ENCODE measurements at places on chromosomes 2 and 18.

GRCh38 chr2:133431289-133431688 lies 137.0 kb downstream of the NCKAP5 start:
- no peak for DNase-seq

- DNase-seq: no peak
Observed at GRCh38 chr18:79540161-79540903, 139.3 kb upstream of the CTDP1 start.

GRCh38 chr2:221844212-221845020 lies 272.3 kb upstream of the EPHA4 start:
- no peak for DNase-seq

DNA sequence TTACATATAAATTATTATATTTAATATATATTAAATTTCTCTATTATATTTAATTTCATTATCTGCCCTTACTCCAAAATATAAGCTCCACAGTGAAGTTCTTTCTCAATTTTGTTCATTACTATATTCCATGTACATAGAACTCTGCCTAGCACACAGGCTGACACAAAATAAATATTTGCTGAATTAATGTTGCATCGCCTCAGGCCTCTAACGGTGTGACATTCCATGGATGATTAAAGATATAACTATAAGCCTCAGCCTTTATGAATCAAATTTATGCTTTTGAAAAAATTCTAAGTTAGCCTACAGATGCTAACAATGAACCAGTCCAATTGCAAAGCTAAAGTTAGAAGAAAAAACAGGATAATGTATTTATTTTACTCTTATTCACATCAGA lies 1337.2 kb upstream of the NRXN1 start:
- no peak for DNase-seq

GRCh38 chr2:3041246-3041645 lies 336.4 kb downstream of the EIPR1 start:
- no peak for DNase-seq

DNA sequence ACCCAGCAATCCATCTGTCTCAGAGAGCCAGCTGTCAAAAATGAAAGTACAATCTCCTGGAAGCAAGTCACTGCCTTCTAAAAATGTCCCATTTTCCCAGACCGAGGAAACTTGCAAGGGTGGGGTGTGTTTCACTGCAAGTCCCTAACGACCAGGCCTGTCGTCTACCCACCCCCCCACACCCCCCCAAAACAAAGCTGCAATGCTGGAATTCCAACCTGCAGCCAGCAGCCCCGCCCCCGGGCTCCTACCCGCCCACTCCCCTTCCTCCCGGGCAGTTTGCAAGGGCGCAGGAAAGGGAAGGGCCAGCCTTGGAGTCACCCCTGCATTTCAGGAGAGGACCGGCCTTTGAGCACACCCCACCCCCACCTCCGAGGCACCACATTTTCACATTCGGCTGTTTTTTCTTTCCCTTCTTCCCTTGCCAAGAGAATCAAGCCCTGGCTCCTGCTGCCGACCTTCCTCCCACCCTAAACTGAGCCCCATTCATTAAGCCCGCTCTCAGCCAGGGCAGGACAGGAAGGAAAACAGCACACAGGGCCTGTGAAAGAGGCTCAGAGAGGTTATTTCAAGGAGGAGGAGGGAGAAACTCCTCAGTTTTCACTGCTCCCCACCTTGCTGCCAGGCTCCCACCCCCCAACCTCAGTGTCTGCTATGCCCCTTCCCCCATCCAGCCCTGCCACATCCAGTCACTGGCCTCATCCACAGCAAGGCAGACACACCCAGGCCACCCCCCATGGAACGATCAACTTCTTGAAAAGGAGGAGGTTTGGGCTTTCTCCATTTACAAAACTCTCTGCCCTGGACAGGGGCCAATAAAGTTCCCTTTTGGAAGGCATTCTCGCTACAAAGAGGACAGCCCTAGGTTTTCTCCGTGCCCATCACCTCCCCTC lies 11.3 kb downstream of the SMAD7 start:
- no peak for DNase-seq

DNA sequence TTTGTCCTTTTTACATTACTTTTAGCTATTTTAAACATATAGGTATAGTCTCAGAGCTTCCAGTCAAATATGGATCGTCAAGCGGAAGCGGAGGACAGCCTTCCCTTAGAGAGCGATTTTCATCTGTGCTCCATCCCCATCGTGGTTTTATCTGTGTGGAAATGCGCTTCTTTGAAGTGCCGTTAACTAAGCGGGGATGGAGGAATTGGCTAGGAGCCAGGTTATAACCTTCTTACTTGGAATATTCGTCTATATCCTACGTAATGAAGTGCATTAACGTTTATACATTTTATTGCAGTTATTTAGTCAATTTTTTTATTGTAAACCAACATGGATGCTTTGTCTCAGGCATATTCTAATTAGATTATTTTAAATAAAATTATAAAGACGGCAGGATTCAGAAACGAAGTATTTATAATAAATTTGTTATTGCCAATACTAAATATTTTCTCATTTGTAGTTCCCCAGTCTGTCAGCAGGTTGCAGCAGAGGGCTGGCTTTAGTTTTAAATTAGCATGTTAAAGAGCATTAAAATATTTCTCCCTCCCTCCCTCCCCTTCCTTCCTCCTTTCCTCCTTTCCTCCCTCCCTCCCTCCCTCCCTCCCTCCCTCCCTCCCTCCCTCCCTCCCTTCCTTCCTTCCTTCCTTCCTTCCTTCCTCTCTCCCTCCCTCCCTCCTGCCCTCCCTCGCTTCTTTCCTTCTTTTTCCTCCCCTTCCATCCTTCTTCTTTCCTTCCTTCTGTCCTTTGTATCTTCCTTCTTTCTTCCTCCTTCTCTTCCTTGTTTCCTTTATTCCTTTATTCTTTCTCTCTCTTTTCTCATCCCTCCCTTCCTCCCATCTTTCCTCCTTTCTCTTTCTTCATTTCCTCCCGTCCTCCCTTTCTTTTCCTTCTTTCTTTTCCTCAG lies 80.6 kb upstream of the DOCK10 start:
- DNase-seq: no peak

DNA sequence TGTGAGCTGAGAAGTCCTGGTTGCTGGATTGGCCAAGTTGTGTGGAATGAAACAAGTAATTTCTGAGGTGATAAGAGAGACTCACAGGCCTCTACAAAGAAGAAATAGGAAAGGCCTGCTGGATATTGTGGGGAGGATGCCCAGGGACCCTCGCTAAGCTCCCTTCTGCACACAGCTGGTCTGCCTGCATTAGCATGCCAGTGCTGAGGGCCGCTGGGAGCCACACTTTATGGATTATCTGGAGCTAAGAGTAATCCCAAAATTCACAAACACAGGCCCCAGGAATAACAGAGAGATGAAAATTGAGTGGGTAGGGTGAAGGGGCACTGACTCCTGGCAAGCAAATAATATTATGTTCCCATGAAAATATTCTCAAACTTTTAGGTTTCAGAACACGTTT lies 114.9 kb upstream of the SIX3 start:
- no peak for DNase-seq

- no peak for DNase-seq
Observed at GRCh38 chr18:31647127-31647753, 37.1 kb downstream of the B4GALT6 start.

DNA sequence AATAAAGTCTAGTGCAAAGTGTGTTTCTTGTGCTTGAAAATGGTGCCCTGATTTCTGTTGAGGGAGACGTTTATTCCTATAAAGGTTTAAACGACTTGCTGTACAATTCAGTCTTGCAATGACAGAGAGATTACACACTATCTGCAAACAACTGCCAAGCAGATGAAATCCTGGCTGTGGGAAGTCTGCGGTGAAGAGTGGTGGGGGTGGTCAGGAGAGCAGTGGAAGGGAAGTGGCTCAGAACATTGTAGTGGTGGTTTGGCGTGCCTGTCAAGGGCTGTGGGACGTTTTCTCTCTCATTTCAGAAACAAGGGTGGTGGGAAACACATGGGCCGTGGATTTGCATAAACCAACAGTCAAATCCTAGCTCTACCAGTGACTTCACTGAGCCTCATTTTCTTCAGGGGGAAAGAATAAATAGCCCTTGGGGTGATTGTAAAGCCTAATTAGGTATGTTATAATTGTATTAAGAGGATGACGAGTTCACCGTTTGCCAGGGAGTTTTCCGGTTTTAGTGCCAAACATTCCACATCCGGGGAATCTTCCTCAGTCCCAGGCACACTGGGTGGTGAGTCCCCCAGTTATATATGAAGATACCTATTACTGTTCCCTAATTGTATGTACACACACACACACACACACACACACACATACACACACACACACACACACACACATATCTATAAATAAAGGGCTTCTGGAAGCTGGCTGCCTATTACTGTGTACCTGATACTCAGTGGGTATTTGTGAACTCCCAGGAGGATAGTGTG lies 115.0 kb downstream of the SPTBN1 start:
- DNase-seq: no peak

DNA sequence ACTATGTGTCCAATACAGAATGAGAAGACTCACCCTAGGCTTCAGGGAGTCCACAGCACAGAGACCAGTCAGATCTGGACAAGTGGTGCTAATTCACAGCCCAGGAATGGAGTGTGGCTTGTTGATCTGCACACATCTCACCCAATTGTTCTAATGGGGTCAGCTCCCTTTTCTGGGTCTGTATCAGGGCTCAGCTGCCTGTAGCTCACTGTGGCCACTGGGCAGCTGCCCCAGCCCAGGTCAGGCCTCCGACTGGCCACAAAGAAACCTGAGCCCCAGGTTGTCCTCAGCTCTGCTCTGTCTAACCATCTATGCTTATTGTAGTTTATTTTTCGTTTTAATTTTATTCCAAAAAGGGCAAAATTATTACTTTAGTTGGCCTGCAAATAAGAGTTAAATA lies 202.3 kb upstream of the RAB6C start:
- DNase-seq: no peak

- DNase-seq: no peak
Observed at GRCh38 chr2:173241643-173242042, 113.0 kb upstream of the CDCA7 start.

GRCh38 chr18:59833785-59834184 lies 66.0 kb upstream of the PMAIP1 start:
- no peak for DNase-seq

DNA sequence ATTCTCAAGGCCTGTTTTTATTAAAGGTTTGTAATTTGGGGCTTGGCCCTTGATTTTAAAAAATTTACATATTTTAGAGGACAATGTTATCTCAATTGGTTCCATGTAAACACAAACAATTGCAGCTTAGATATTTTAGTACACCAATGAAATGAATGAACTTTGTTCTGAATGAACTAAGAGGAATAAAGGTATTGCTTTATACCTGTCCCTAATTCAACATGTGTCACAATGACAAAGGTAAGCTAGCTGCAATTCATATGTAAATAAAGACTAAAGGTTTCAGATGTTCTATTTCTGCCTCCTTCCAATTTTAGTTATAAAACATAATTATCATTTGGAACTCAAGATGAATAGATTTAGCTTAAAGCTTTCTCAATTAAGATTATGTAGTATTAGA lies 11.4 kb downstream of the HOXD1 start:
- DNase-seq: no peak

DNA sequence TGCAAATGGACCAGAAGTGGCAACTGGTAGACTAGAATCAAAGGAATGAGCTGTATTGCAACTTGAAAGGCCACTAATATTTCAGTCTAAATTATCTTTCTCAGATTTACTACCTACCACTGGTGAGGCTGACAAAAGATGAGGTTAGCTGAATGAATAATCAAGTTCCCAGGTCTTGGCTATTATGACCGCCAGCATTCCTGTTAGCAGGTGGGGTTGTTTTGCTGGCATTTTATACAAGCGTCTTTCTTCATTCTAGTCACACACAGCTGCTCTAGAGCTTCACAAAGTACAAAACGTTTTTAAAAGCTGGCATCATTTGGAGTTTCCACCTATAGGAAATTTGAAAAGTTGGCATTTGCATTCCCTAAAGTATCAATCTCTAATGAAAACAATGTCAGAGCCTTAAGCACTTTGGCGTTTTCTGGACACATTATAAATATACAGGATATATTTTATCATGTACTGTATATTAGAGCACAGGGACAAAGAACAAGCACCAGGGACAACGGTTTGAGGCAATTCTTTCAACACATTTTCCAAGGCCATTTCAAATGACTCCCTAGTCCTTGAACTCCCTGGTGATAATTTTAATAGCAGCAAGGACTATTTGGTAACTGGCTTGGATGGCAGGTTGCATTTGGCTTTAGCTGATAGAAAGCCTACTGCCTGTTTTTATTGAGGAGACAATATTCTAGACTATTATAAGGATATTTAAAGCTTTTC lies 410.2 kb upstream of the CHST9 start:
- DNase-seq: no peak

DNA sequence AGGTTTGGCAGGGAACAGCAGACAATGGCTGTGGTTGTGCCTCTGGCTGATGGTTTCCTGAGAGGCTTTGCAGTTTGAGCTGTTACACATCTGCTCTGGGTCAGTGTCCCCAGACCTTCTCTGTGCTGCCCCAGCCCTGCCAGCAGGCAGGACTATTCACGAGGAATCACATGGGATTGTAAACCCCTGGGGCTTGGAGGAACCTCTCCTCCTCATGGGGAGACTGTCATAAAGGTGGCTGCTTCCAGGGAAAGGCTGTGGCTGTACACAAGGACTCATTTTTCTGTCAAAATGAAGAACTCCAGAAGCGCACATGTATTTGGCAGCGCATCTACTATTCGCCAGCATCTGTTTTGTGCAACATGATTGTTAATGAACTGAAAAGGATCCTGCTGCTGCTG lies 142.6 kb upstream of the CYP1B1 start:
- DNase-seq: no peak

GRCh38 chr2:75064691-75065396 lies 106.4 kb downstream of the POLE4 start:
- DNase-seq: no peak

DNA sequence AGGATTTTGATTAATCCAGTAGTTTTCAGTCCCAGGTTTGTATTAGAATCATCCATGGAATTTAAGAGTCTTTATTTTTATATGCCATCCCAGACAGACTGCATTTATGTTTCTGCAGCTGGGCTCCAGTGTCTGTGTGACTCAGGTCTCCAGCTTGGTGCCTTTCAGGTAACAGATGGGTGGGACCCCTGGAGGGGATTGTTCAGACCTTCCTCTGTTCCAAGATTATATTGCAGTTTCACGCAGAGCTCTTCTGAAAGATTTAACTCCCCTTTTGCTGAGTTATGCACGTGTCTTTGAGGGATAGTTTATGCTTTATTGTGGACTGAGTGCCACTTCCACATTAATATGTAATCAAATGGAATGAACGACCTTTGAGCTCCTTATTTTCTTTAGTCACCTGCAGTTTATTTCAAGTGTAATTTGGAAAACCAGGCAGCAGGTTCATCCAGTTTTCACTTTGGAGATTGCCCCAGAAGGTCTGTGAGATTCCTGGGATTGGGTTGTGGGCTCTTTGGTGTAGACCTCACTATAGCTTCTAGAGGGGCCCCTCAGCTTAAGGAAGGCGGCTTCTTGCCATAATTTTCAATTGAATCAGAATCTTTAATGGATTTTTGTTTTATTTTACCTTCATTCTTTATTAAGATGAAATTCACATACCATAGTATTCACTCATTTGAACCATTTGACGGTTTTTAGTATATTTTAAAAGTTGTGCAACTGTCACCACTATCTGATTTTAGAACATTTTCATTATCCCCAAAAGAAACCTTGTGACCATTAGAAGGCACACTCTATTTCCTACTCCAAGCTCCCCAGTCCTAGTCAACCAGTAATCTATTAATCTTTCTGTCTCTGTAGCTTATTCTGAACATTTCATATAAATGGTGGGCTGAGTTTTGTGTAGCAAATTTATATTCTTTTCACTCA lies 135.0 kb downstream of the WDSUB1 start:
- DNase-seq: no peak

- no peak for DNase-seq
Observed at GRCh38 chr18:26656944-26657536, 108.7 kb upstream of the KCTD1 start.
